Activated CD4-positive, alpha-beta T cell treated with anti-CD3 and anti-CD28 coated beads, Interleukin-2, amount 50 U/mL, for 1 hour (primary cell): ENCODE measurements at places on chromosomes 7 and 10.

DNA sequence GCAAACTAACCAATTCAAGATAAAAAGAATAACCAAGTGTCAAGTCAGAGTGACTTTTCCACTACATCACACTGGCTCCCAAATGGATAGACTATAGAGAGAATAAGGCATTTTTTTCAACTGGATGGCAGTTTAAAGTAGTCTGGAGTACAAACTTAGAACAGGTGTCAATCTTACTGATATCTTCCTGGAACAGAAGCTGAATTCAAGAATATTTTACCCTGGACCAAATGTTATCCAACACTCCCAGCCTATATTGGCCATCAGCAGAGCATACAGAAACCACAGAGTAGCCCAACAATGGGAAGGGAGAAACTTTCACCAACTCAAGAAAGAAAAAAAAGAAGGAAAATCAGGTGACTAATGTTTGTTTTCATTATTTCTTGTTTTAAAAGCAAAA, 11.5 kb downstream of the IDE start:
- no peak for DNase-seq

- DNase-seq: no peak
These were observed 992.7 kb upstream of the MBL2 start for GRCh38 chr10:53765311-53765710.

GRCh38 chr7:13538669-13539068, 450.8 kb downstream of the ETV1 start:
- DNase-seq: no peak

- DNase-seq: no peak
These were observed 32.7 kb upstream of the PFKP start for GRCh38 chr10:3034616-3035015.

- no peak for DNase-seq
These were observed 8.1 kb upstream of the DEPP1 start for GRCh38 chr10:44986670-44987069.

DNA sequence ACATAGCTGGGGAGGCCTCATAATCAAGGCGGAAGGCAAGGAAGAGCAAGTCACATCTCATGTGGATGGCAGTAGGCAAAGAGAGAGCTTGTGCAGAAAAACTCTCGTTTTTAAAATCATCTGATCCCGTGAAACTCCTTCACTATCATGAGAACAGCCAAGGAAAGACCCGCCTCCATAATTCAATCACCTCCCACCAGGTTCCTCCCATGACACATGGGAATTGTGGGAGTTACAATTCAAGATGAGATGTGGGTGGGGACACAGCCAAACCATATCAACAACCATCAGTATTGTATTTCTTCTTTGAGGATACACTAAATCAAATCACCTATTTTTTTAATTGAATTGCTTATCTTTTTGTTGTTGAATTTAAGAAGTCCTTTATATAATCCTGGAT, 16.7 kb downstream of the POT1 start:
- no peak for DNase-seq

GRCh38 chr10:70664702-70665195, 7.6 kb upstream of the ADAMTS14 start:
- no peak for DNase-seq

DNA sequence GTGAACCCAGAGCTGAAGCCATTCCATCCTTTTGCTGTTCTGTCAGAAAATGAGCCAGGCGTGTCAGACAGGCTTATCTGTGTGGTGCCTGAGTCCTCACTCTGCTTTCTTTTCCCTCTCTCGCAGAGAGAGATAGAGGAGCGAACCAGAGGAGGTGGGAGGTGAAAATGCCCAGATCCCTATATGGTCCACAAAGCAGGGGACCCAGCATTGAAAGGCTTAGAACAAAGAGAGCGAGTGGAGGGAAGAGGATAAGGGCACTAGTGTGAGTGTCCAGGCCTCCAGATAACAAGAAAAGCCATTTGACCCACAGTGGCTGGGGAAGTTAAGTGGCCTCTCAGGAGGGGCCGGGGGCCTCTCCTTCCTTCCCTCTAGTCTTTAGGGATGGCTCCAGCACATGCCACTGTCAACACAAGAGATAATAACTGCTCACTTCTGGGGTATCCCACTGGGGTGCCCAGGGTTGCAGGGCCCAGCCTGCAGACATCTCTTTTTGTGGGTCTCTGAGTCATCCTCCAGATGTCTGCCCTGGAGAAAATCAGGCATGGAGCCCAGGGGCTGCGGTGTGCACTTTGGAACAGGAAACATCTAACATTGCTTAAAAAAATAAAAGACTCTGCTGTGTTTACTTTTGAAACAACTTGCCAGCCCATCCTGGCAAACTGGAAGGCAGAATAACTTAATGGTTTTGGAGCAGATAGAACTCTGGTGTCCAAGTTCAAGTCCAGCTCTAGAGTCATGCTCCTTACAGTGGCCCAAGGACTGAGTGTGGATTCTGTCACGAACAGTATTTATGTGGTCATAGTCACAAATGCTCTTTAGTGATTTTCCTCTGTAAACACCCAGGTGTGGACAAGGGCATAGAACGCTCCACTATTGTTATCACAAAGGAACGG, 189.5 kb downstream of the CXCL12 start:
- no peak for DNase-seq

GRCh38 chr10:34380856-34381255, 434.2 kb downstream of the PARD3 start:
- no peak for DNase-seq

DNA sequence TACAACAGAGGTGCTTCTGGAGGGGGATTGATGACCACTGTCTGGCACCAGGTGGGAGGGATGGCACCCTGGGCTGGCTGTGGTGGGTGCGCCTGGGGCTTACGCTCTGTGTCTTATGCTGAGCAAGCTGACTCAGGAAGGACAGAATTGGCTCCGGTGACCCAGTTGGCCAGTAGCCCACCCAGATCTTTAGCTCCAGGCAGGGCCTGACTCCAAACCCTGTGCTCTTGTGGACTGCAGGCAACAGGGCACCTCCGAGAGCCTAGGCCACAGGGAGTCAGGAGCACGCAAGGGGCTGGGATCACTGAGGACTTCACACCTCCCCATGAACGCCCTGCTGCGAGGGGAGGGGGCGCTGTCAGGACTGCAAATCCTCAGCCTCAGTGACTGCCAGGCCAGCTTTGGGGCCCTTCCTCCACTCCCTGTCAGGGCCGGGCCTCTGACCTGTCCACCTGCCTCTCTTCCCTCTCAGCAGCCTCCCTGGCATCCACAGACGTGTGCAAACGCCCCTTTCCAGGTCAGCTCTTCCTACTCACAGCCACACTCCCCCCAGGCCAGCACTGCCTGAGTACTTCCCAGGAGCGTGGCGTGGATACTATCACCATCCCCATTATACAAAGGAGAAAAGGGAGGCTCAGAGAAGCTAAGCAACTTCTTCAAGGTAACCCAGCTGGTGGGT, 118.7 kb downstream of the SLIT1 start:
- DNase-seq: no peak

- DNase-seq: no peak
These were observed 93.1 kb downstream of the MAPK8 start for GRCh38 chr10:48399551-48399950.

GRCh38 chr7:16891338-16891737, 9.6 kb upstream of the AGR3 start:
- DNase-seq: no peak

GRCh38 chr7:18890885-18891621, 226.4 kb downstream of the TWIST1 start:
- no peak for DNase-seq

GRCh38 chr7:91717681-91718470, 162.6 kb downstream of the MTERF1 start:
- DNase-seq: no peak

DNA sequence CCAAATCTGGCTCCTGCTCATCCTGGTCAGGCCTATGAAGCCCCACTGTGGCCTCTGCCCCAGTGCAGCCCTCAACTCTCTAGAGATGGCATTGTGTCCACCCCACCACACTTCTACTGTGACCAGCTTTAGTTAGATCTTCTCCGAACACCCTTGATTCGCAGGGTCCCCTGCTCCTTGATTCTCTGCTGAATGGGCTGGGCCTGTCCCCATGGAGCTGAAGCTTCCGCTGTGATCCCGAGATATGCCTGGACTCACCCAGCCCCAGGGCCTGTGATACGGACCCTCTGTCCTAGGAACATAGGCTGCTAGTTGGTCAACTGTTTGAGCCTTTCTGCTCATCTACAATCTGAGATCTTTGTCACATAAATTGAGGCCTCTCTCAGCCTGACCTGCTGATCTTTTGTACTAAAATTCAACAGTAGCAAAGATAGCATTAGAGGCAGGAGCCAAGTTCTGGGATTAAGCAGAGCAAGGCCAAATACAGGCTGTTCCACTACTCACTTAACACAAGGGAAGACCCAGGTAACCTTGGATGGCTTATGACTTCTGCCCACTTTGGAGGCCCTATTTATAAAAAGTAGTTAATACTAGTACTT, 6.5 kb upstream of the PPIF start:
- DNase-seq: no peak

DNA sequence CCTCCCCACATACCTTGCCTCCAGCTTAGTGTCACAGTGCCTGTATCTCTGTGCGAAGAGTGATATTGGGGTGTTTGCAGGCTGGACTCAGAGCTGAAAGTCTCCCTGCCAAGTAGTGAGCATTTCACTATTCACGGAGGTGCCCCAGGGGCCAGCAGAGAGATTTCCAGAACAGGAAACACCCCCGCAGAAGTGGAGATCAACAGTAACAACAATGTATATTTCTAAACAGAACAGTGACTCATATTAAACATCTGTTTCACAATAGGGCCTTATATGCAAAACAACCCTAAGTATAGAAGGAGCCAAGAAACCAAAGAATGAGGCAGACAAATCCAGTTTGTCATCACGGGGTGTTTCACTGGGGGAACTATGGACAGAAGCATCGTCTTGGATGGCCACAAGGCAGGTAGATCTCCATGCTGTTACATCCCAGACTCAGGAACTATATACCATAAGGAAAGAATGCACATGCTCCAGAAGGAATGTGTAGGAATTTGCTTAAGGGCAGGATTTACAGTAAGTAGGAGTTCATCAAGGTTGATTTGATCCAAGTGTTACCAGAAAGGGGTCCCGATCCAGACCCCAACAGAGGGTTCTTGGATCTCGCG, 29.3 kb upstream of the CCL24 start:
- no peak for DNase-seq

DNA sequence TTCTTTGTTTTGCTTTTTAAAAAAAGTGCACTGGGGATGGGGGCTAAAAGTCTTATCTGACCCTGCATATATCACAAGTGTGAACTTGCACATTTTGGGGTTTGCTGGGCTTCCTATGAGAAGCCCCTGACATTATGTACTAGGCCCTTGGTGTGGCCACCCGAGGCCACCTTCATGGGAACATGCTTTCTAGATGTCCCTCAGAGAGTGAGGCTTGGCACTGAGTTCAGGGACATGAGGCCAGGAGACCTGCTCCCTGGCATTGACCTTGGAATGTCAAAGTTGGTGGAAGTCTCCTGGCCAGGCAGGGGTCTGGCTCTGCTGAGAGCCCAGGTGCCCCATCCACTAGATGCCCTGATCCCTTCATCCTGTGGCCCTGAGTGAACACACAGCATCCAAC, 536.2 kb downstream of the TCERG1L start:
- DNase-seq: no peak

DNA sequence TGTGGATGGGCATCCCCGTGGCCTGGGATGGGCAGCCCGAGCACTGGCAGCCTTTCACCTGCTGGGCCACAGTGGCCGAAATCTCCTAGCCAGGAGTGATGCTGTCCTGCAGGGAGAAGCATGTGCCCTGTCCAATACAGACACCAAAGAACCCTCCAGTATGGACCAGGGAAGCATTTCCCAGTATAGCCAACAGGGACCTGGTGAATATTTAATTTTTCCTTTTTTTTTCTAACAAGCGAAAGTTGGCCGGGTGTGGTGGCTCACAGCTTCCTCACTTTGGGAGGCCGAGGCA, 11.0 kb downstream of the IMPDH1 start:
- DNase-seq: no peak

GRCh38 chr7:137342265-137342664, 1.3 kb downstream of the PTN start:
- no peak for DNase-seq

GRCh38 chr10:48429309-48429708, 122.8 kb downstream of the MAPK8 start:
- no peak for DNase-seq
